ACHN (cell line): ENCODE measurements at places on chromosomes 6 and 20.

DNA sequence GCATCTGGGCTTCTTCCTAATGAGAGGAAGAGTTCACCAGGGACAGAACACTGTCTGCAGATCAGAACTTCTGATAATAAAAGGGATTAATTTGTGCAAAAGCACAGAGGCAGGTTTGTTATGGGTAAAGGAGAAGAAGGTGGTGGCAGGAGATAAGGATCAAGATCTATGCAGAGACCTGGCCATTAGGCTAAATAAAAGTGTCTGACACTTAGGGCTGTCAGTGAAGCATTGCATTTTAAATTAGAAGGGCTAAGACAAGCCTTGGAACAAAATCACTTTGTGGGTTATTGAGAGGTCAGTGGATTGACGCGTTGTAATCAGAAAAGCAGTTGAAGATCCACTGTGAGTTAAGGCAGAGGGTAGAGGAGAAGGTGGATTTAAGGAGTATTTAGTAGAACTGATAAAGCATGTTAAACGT, 76.8 kb downstream of the MAP3K4 start:
- DNase-seq, result no peak

GRCh38 chr6:6723921-6724538, 135.5 kb downstream of the LY86 start:
- DNase-seq, result peak; percentile 17

DNA sequence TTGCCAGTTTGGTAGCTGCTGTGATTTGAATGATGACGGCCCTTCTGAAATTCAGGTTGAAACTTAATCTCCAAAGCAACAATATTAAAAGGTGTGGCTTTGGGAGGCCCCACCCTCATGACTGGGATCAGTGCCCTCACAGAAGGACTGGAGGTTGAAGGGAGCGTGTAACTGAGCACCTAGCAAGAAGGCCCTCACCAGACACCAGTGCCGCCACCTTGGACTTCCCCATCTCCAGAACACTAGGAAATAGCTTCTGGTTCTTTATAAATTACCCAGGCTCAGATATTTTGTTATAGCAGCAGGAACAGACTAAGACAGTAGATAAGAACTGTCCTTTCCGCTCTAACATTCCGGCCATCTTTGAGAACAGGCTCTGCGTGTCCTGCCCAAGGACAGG, 243.1 kb downstream of the DLL1 start:
- DNase-seq, result no peak

DNA sequence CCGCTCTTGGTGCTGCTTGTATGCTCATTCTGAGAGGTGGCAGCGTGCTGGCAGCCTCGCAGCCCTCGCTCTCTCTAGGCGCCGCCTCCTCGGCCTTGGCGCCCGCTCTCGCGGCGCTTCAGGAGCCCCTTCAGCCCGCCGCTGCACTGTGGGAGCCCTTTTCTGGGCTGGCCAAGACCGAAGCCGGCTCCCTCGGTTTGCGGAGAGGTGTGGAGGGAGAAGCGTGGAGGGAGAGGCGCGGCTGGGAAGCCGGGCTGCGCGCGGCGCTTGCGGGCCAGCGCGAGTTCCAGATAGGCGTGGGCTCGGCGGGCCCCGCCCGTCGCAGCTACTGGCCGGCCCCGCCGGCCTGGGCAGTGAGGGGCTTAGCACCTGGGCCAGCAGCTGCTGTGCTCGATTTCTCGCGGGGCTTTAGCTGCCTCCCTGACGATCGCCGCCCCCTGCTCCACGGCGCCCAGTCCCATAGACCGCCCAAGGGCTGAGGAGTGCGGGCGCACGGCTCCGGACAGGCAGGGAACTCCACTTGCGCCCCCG, 19.5 kb upstream of the FAM8A1 start:
- peak; percentile 63 for DNase-seq

GRCh38 chr6:76518443-76518842, 446.0 kb upstream of the IMPG1 start:
- DNase-seq, result no peak

GRCh38 chr20:52812231-52812847, 159.8 kb upstream of the TSHZ2 start:
- peak; percentile 1 for DNase-seq

- no peak for DNase-seq
Observed at GRCh38 chr6:5172897-5173474, 87.8 kb downstream of the LYRM4 start.

GRCh38 chr6:89644864-89645263, 6.3 kb upstream of the LYRM2 start:
- no peak for DNase-seq

DNA sequence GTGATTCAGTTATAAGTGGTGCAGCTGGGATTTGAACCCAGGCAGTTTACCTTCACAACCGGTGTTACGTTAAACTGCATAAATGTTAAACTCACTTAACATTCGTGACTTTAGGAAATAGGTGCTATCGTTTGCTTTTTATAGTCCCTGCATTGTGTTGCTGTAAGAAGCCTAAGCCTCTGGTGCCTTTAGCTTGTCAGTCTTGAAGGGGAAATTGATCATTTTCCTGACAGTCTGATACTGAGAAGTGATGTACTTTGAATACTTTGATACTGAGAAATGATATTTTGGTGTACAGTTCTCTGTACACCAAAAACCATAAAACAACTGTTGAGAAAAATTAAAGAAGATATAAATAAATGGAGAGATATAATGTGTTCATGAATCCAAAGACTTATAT, 52.5 kb upstream of the NEDD9 start:
- DNase-seq, result no peak

DNA sequence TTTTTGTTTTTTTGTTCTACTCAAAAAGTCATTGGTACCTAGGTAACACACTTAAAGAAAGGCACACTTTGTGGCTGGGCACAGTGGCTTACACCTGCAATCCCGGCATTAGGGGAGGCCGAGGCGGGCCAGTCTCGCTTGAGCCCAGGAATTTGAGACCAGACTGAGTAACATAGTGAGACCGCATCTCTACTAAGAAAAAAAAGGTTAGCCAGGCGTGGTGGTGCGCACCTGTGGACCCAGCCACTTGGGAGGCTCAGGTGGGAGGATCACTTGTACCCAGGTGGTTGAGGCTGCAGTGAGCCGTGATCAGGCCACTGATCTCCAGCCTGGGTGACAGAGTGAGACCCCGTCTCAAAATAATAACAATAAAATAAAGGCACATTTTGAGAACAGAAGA, 67.4 kb upstream of the BHLHE23 start:
- no peak for DNase-seq

DNA sequence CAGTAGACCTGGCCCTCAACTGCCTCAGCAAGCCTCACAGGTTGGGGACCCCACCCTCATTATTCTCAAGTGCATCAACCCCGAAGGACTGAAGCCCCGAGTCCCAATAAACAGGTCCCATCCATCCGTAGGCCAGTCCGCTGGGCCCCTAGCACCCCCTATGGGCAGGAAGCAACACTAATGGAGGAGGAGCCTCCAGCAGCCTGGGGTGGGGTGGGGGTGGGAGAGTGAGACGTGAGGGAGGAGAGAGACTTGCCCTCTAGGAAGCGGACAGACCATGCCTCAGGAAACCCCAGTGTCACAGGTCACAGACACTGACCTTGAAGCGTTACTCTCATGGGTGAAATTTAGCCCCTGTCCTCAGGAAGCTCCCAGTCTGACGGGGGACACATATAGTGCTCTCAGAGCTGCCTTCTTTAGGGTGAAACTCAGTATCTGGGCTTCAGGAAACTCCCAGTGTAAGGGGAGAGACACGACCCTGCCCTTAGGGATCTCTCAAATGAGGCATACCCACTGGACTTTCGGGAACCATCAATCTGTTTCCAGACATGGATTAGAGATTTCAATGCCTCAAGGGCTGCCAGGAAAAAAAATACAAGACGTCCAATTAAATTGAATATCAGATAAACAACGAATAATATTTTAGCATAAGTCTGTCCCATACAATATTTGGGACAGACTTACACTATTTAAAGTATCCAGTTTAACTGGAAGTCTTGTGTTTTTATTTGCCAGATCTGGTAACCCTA, 125.8 kb downstream of the MRPL14 start:
- peak; percentile 34 for DNase-seq

DNA sequence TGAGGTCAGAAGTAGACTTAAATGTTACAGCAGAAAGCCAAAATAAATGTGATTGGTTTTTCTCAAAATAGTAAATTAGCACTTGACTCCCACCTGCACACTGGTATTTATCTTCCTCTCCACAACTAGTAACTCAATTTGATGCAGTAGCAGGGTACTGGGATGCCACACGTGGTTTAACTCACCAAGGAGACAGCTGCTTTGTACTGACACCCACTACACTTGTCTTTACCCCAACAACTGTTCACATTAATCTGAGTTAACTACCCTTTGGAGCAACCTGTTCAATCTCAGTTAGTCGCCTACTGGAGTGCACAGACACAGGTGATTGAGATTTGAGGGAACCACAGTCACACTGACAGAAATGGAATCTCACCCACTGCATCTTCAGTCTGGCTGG, 242.1 kb downstream of the PRKN start:
- no peak for DNase-seq

- DNase-seq, result no peak
Observed at GRCh38 chr20:44979090-44979621, 12.8 kb downstream of the STK4 start.

GRCh38 chr6:75145211-75145610, 60.6 kb downstream of the COL12A1 start:
- no peak for DNase-seq

- DNase-seq, result no peak
Observed at GRCh38 chr20:39358052-39358451, 395.9 kb downstream of the DHX35 start.

DNA sequence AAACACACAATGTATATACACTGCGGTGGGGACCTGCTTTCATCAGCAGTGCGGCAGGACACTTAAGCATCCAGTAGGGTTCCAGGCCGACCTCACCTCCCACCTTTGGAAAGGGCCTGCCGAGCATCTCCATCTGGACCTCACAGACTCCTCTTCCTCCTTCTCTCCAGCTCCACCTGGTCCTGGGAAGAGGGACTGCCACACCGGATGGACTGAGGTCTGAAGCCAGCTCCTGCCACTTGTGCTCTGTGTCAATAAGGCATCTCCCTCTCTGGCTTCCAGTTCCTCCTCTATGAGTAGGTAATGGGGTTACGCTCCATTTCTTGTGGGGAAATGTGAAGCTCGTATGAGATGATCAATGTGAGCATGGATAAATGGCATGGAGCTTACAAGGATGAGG, 19.1 kb upstream of the NNAT start:
- DNase-seq, result no peak

DNA sequence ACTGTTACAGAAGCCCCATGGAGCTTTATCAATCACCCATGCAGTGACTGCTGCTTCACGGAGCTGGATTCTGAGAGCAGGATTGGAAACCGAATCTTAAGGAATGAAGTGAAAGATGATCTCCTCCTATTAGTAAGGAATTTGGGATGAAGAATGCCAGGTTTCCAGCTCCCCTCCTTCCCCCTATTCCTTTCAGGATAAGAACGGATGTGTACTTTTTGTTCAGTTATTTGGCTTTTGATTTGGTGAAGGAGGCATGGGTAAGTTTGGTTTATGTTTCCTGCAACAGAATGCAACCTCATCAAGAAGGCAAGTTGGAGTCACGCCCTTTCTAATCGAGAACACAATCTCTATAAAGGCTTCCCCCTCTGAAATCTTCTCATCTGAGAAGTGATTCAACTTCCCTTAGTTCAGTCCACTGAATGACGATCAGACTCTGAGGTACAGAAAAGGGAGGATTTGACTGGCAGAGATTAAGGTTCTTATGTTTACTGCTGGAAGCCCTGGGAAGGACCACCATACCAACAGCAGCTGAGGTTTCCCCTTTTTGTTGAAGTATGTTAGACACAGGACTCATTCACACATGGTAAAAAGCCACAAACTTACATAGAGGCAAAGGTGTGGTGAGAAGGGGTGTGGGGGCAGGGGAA, 5.5 kb downstream of the ELMO2 start:
- DNase-seq, result no peak

- no peak for DNase-seq
Observed at GRCh38 chr6:132693478-132693877, 20.4 kb downstream of the VNN1 start.

DNA sequence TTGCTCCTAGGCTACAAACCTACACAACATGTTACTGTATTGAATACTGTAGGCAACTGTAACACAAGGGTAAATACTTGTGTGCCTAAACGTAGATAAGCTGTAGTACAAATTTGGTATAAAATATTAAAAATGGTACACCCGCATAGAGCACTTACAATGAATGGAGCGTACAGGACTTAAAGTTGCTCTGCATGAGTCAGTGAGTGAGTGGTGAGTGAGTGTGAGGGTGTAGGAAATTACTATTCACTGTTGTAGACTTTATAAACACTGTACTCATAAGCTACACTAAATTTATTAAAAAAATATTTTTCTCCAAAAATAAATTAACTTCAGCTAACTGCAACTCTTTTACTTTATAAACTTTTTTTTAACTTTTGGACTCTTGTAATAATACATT, 391.6 kb downstream of the ADGRB3 start:
- no peak for DNase-seq
